Posterior vena cava (tissue), 2 donors: ENCODE measurements at places on chromosomes 7 and 10.
A peak's percentile ranks its signal among the peaks of the same experiment; 100 is the strongest.

DNA sequence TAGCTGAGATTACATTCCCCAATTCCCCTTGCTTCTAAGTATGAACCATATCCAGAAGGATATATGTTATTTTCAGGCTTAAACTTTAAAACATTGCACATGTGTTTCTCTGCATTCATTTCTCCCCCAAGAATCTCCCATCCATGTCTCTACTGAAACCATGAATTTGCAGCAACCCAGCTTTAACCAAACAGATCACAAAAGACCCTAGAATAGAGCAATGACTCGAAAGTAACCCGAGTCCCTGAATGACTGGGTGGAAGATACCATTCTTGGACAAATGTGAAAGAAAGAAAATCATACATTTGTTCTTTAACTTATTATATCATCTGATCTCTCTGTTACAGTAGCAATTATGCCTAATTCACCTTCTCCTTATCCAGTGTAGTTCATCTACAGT is 278.7 kb downstream of the IPMK start:
- no peak for DNase-seq

DNA sequence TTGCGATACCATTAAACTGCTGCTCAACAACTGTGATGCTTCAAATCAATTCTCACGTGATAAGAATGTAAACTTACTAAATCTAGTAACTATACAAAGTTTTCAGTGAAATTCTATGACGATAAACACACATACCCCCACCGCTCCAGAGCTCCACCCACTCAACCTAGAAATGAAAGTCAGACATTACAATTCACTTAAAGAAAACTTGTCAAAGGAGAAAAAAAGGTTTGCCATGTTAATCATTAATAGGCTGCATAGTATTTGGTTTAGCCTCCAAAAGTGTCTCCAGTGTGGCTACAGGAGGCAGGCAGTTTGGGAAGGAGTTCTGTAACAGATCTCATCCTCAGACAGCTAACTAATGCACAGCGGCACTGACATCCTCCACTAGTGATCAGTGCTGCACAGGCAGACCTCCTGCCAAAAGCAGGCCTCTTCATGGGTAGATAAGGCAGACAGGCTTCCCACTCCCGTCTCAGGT is 3.1 kb downstream of the HERPUD2 start:
- no peak for DNase-seq

- no peak for DNase-seq
Observed at GRCh38 chr10:33478089-33478674, 143.7 kb upstream of the NRP1 start.

DNA sequence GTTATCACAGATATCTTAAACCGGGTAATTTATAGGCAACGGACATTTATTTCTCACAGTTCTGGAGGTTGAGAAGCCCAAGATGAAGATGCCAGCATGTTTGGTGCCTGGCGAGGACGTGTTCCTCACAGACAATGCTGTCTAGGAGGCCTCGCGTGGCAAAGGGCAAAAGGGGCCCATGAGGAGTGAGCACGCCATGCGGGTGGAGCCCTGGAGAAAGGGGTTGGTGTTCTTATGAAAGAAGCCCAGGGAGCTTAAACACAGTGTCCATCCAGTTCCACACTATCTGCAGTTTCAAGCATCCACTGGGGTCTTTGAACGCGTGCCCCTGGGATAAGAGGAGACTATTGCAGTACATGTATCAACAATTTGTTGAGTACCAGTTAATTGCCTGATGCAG is 51.4 kb downstream of the CXCL12 start:
- no peak for DNase-seq

DNA sequence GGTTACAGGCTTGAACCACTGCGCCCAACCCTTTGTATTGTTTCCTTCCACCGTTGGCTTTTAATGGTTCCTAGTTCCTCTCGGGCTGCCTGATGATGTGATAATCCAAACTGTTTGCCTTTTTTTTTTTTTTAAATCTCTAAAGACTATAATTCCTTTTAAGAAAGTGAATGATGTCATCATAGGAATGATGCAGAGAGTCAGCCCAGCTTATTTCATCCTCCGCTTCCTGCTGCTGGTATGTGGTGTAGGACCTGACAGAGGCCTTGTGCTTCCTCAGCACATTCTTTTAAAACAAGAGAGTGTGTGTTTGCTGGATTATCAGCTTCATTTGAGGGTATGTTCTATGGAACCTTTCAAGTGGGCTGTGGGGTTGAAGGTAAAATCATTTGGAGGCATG is 241.4 kb downstream of the LRMDA start:
- DNase-seq: no peak

GRCh38 chr7:112080978-112081377 is 125.2 kb downstream of the DOCK4 start:
- DNase-seq: no peak

- no peak for DNase-seq
Observed at GRCh38 chr7:128378637-128379036, 17.1 kb upstream of the PRRT4 start.

DNA sequence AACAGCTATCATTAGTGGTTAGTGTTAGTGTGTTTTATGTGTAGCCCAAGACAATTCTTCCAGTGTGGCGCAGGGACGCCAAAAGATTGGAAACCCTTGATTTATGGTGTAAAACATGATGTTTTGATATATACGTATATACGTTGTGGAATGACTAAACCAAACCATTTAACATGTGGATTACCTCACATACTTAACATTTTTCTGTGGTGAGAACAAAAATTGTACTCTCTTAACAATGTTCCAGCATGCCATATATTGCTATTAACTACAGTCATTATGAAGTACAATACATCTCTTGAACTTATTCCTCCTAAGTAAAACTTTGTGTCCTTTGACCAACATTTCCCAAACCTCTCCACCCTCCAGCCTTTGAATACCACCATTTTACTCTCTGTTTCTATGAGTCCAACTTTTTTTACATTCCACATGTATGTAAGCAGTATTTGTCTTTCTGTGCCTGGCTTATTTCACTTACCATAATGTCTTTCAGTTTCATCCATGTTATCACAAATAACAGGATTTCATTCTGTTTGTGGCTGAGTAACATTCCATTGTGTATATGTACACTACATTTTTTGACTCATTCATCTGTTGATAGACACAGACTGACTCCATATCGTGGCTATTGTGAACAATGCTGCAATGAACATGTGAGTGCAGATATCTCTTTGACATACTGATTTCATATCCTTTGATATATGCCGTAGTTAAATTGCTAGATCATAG is 42.2 kb upstream of the MAGI2 start:
- no peak for DNase-seq

GRCh38 chr10:28478646-28479045 is 54.3 kb upstream of the WAC start:
- DNase-seq: no peak

DNA sequence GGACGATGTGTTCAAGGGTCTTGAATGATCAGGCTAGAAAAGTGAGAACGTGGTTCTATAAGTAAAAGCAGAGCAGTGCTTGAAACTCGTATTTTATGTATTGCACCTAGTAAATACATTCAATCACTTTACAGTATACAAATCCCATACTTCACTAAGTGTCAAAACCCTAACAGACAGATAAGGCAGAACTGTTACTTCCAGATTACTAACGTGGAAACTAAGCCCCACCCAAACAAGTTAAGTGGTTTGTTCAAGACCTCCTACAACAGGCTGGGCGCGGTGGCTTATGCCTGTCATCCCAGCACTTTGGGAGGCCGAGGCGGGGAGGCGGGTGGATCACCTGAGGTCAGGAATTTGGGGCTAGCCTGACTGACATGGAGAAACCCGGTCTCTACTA is 9.2 kb upstream of the MYO1G start:
- no peak for DNase-seq

GRCh38 chr10:96292971-96293920 is 11.0 kb upstream of the DNTT start:
- no peak for DNase-seq

DNA sequence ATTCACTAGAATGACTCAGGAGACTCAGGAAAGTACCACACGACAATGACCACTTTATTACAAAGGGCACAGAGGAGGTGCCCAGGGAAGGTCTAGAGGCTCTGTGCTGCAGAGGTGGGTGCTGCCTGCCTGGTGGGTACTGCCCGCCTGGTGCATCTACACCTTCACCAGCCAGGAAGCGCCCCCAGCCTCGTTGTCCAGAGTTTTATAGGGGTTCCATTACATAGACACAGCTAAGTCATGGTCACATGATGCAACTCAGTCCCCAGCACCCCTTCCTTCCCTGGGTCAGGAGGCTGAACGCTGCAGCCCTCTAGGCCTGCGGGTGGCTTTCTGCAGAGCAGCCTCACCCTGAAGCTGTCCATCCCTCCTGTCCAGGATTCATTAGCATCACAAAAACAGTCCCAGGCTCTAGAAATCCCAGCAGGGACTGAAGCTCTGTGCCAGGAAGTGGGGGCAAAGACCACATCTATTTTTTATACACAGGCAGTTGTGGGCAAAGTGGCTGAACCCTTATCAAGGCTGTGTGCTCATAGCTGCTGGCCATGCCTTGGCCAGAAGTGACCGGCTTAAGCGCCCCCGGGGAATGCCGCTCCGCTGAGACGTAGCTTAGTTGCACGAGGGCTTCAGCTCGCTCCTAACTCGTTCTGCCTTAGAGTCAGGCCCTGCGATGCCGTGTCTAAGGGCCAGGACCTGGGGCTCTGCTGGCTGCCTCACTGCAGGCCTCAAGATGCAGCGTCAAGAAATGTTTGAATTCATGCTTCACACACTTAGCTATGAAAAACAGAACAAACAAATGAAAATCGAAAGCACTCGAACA is 219.0 kb downstream of the GLRX3 start:
- peak; percentile 65 for DNase-seq

GRCh38 chr7:120059641-120060040 is 213.3 kb upstream of the KCND2 start:
- no peak for DNase-seq

GRCh38 chr7:30918676-30919075 is 7.0 kb downstream of the AQP1 start:
- DNase-seq: peak; percentile 58

DNA sequence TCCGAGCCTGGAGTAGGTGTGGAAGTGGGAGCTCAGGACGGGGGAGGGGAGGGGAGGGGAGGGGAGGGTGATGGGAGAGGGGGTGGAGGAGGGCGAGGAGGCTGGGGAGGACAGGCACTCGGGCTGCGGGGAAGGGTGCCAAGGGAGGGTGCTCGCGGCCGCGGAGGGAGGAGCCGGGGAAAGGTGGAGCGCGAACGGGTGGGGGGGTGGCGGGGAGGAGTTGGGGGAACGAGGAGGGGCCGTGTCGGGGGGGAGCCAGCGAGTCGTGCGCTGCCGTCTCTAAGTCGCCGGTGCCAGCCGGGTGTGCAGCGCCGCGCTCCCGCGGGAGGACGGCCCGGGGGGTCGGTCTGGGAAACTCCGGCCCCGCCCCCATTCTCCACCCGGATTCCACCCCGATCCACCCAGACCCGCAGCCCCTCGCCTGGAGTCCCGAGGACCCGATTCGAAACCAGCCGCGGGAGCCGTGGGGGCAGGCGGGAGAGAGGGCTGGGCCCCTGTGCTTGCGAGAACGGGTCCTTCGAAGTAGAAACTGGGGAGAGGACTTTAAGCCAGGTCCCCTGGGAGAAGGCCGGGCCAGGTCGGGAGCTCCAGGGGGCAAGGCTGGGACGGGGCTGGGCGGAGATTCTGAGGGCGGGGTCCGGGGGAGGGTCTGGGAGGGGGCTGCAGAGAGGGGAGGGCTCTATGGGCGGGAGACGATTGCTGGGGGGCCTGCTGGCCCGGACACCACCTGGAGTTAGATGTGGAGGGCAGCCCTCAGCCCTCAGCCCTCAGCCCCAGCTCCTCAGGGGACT is at the start of gene ZNF467:
Gene ZNF467, minus strand, starts transcription at position 143 of the 791 bp plus-strand sequence. CDS start 2,556 bp downstream, outside the sequence.
- peak; percentile 91 for DNase-seq

DNA sequence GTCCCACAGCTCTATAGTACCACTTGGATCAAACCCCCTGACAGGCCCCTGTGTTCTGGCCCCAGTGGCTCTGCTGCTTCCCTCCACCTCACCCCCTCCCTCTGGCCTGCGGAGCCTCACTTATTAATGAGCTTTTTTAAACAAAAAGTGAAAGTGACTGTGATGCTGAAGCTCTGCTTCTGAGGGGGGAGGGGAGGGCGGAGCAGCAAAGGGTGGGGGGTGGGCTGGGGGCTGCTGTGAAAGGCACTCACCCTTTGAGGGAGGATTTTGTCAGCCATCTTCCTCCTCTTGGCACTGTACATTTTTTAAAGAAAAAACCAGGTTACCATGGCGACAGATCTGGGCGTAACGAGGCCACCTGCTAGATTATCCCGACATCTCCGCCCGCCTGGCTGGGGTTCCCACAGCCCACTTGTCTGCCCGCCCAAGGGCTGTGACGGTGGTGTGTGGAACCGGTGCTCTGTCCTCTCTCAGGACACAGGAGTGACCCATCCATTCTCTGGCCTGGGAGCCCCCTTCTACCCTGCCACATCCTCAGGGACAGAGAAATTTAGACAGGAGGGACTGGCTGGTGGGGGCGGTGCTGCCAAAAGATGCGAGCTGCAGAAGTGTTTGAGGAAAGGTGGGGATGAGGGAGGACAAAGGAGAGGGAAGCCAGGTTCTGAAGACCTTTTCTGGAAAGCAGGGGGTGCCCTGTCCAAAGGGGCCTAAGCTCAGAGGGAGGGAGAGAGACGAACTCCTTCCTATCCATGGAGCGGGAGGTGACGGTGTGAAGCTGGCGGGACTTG is 4.9 kb downstream of the SMARCD3 start:
- peak; percentile 72 for DNase-seq

DNA sequence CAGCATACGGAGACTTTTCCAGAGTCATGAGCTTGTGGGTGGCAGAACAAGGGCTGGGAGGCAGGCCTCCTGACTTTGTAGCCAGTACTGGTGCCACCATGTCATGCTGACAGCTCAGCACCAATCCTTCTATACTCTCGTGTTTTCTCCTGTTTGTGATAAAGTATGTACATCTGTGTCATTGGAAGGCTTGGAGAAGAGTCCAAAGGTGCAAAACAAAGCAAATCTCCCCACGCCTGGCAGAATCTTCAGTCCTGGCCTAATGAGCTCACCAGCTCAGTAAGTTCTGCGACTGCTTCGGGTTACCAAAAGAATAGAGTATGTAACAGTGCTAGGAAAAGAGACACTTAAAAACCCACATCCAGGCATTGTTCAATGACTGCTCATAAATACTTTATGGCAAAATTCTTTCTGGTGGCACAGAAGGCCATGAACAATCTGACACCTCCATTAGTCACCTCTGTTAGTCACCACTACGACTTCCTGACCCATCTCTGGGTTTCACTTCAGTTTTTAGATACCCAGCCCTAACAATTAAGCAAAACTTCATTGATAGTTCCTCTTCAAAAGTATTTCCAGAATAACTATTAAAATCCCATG is 24.5 kb downstream of the STEAP1 start:
- DNase-seq: no peak

DNA sequence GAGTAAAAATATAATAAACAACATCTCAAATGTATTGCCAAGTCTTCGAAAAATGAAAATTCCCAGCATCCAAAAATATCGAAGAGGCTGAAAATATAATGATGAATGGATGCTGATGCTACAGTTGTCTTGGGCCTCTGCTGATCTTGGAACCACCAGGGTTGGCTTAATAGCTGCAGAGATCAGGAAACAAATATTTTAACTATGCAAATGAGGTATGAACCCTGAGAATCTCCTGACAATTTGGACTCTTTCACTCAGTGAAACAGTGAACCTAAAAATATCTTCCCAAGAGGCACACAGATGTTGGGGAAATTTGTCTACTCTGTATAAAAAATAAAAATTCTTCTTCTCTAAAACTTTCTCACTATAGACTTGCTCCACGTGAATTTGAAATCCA is 97.7 kb upstream of the EGFR start:
- no peak for DNase-seq

- no peak for DNase-seq
Observed at GRCh38 chr10:123970207-123970926, 78.8 kb upstream of the CPXM2 start.
